ENCODE measurements at places on chromosomes 16 and 17.

DNA sequence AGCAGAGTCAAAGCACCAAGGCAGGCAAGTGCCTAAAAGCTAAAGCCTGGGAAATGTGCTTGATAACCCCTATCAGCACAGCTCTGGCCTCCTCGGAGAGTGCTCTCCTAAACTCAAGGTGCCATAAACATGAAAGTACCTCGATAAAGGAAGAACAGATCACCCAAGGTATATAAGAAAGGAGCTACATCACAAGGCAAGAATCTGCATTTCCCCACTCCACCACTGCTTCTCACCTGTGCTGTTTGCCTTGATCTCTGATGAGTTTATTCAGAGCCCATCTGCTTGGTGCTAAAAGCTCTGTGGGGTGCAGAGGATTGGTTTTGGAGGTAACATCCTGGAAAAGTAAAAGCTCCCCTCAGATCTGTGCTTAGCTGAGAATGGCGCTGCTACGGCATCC is 449.5 kb upstream of the CDH5 start:
- no peak for DNase-seq

DNA sequence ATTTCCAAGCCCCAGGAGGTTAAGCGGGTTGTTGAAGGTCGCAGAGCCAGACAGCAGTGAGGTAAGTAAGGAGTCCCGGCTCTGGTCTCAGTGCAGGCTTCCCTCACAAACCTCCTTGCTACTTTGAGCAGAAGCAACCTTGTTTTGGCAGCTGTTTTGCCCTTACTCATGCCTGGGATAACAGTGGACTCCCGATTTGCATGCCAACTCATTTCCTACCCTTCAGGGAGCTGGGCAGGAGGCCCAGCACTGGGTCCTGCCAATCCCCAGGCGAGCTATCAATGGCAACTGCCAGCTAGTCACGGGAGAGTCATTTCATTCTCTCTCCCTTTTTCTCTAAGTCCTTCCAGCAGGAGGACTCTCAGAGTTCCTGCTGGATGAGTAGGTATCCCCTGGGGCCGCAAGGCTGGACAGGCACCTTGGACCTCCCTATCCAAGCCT is 72.0 kb upstream of the KSR1 start:
- DNase-seq, result no peak

DNA sequence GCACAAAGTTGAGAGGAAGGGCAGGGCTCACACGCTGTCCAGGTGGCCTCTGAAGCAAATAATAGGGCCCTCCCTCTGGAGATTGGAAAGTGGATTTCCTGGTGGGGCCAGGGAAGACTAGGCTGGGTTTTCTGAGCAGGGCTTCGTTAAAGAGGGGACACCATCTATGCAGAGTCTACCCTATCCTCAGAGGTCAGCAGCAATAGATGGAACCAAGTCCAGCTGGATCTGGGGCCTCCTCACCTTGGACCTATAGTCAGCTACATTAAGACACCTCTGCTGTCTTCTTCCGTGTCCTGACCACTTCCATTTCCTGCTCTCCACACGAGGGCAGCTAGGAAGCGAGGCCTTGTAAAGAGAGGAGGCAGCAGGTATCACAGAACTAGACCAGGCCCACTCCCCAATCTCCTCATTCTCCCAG is 14.7 kb upstream of the ST6GALNAC1 start:
- DNase-seq, result no peak

GRCh38 chr17:45672301-45672700 is 111.8 kb upstream of the CRHR1 start:
- no peak for DNase-seq

DNA sequence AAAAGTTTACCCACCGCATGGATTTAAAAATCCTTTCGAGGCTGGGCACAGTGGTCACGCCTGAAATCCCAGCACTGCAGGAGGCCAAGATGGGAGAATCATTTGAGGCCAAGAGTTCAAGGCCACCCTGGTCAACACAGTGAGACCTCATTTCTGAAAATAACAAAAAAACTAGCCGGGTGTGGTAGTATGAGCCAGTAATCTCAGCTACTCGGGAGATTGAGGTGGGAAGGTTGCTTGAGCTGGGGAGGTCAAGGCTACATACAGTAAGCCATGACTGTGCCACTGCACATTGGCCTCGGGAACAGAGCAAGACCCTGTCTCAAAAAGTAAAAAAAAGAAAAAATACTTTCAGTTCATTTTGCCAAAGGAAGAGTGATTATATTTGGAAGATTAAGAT is 12.7 kb downstream of the GNA13 start:
- DNase-seq, result no peak

Data from kidney (tissue), 22 donors.